ENCODE measurements at places on chromosomes 5 and 9. TPM values are rescaled to one million over a fixed set of nuclear protein-coding genes. Genes with fewer than 3 reads are reported as not detected.
A peak's percentile ranks its signal among the peaks of the same experiment; 100 is the strongest.

The ATP10B gene
- polyA plus RNA-seq, result not detected

DNA sequence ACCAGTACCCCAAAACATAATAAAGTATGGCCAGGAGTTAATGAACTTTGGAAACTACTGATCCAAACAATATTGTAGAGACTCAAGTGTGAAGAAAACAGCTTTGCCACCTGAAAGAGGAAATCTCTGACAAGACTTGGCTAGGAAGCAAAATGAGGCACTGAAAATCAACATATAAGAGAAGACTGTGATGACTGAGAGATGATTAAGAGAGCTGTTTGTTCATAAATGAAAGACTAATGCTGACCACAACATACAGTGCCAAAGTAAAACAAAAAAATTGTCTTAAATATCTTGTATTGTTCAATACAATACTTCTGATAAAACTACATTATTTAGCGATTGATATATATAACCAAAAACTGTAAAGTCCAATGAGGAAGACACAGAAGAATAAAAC is 7.2 kb downstream of the RC3H2 start:
- DNase-seq, result no peak

- DNase-seq, result no peak
These were observed 457.7 kb downstream of the ANXA1 start for GRCh38 chr9:73609381-73609780.

The PCDHGC3 gene
- 0.33 TPM for polyA plus RNA-seq

- peak; percentile 85 for DNase-seq
These were observed 85.0 kb upstream of the MELK start for GRCh38 chr9:36487482-36488388.

- peak; percentile 83 for DNase-seq
These were observed 153.8 kb upstream of the NR3C1 start for GRCh38 chr5:143557061-143557818.

DNA sequence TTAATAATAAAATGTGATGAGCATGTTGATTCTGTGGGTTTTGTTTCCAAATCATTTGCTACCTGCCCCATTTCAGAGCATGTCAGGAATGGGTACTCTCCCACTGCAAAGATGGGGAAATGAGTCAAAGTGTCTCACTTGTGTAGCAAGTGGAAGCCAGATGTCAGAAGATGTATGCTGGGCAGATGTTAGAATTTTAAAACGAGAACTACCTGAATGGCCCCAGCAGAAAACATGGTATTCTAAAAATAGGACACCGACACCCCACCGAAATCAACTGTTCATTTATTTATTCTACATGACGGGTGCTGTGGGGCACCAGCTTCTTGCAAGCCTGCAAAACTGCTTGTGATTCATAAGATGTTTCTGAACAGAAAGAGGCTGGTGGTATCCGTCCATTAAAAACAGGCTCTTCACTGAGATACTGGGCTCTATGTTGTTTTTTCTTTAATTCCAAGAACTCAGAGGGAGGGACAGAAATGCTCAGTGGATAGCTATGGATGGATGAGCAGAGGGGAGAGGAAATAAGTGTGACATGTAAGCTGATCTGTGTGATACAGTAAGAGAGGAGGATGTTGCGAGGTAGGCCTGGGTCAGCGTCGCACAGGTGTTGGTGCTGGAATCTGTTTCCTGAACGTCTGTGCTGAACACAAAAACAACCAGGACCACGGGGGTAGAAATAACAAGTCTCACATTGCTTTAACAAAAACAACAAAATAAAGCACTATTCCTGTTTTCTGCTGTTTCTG is 157.2 kb downstream of the EFNA5 start:
- no peak for DNase-seq

GRCh38 chr9:4538621-4539020 is 48.4 kb downstream of the SLC1A1 start:
- no peak for DNase-seq

DNA sequence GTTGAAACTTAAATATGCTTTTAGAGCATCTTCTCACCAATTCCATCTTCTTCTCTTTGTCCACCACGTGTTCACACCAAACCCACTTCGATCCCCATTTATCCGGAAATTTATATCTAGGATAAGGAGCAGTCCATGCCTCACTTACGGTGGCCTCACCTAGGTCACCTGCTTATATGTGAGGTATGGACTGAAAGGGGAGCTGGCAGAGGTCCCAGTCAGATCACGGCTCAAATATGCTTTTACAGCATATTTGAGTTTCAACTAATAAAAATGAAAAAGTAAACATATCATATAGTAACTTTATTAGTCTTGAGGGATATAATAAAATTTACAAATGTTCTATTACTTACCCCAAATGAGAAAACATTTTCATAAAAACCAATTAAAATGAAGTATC is 508.4 kb downstream of the CDH18 start:
- no peak for DNase-seq

Data from CD14-positive monocyte (primary cell).